MG63 (cell line): ENCODE measurements at places on chromosomes 4 and X. TPM values are rescaled to one million over a fixed set of nuclear protein-coding genes. Genes with fewer than 3 reads are reported as not detected.

DNA sequence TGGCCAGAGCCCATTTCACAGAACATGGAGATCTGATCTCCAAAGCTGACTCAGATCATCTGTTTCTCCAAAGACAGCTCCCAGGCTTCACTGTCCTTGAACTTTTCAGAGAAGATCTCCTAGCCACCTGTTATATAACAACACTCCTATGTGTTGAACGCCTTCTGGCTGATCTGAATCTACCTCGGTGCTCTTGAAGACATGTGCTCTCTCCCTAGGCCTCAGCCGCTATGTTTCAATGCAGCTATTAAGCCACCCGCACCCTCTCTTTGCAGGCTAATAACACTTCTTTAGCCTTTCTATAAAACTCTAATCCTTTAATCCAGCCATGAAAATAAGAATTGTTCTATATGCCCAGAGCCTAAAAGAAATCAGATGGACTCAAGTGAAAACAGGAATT is 34.9 kb downstream of the SEL1L3 start:
- no peak for DNase-seq

- no peak for DNase-seq
These were observed 22.9 kb downstream of the FAM184B start for GRCh38 chr4:17758485-17758884.

- DNase-seq, result no peak
These were observed 384.2 kb downstream of the TLL1 start for GRCh38 chr4:166257276-166257675.

- DNase-seq, result no peak
These were observed 101.1 kb downstream of the ADGRL3 start for GRCh38 chr4:61301271-61301670.

DNA sequence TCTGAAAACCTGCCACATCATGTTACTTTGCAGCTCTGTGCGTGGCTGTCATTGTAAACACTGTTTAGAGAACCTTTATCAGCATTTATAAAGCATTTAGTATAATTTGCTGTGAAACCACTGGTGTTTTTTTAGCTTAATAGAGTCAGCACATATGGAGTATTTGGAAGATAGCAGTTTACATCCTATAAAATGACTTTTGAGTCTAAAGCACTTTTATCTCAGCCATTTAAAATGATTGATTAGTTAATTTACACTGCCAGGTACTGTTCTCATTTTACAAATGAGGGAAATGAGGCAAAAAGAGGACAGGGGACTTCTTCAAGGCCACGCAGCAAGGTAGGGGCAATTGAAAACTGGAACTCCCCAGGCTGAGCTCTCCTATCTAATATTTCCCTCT is 181.7 kb downstream of the FRMPD4 start:
- no peak for DNase-seq

DNA sequence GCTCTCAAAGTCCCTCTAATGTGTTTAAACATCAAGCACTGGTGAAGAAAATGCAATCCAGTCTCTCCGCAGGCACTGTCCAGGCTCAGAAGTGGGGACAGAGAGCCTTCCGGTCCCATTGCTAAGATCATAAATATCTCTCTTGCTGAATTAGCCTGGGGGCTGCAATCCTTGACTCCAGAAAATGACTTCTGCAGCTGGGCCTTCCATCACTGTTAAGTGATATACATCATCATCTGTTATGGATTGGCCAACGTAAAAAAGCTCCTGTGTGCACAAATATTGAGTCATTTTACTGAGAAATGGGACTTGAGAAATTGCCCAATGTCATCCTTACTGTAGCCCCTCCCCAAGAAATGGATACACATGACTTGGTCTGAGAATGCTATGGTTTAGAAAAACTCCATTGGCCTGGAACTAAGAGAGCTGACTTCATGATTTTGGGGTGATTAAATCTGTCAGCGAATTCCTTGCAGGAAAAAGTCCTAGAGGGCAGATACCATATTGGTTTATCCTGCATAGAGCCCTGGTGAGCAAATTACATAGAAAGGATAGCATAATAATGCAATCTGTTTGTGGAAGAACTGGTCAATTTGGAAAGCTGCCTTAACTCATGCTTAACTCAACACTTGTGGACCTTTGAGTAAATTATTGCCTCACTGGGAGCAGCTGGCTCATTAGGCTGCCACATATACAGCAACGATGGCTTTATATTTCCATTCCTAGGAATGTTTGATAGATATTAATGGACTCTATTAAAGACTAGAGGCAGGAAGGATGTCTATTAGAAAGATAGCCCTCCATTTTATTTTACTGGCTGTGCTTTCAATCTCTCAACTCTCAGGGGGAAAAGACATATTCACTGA is 346.1 kb downstream of the GBA3 start:
- DNase-seq, result no peak

DNA sequence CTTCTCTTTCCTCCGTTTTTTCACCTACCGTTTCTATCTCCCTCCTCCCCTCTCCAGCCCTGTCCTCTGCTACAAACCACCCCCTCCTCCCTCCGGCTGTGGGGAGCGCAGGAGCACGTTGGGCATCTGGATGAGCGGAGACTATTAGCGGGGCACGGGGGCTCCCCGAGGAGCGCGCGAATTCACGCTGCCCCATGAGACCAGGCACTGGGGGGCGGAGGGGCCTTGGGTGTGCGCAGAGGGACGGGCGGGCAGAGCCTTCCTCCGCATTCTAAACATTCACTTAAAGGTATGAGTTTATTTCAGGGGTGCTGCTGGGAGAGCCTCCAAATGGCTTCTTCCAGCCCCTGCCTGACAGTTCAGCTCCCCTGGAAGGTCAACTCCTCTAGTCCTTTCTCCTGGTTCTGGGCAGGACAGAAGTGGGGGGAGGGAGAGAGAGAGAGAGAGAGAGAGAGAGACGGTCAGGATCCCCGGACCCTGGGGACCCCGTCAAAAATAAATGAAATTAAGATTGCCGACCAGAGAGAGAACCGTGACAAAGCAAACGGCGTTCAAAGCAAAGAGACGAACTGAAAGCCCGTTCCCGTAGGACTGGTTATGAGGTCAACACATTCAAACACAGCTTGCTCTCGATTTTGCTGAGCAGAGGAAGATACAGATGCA is 5.0 kb downstream of the SHOX start:
- no peak for DNase-seq

DNA sequence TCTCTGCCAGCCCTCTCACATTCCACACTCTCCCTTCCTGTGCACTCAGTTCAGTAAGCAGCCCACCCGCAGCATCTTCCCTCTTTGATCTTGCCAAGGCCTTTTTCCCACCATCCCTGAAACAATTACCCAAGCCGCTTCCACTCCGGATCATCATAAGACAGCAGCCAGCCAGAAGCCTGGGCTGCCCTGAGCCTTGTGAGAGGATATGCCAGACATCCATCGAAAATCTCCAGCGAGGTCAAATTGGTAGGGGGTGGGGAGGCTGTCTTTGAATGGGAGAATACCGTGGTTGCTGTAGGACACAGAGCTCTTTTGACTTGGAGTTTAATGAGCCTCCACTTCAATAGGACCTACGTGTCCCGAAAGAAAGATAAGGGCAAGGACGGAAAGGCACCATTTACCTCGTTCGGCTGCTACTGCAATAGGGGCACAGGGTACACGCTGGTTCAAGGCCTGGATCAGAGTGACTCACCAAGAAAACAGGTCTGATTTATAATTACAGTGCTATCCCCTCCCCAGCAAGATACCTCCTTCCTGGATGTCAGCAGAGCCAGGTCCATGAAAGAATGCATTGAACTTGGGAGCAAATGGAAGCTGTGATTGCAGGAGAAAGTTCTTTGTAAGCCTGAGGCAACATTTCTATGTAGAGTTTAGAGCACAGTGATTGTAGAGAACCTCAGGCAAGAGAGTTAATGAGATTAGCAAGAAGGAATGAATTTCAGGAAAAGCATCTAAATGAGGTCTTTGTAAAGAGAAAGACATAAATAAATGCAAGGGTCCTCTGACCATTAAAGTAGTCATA is 39.5 kb downstream of the AMOT start:
- DNase-seq, result no peak

GRCh38 chr4:72136429-72136828 is 104.6 kb downstream of the NPFFR2 start:
- no peak for DNase-seq

GRCh38 chr4:171162478-171162877 is 650.7 kb upstream of the GALNTL6 start:
- no peak for DNase-seq

DNA sequence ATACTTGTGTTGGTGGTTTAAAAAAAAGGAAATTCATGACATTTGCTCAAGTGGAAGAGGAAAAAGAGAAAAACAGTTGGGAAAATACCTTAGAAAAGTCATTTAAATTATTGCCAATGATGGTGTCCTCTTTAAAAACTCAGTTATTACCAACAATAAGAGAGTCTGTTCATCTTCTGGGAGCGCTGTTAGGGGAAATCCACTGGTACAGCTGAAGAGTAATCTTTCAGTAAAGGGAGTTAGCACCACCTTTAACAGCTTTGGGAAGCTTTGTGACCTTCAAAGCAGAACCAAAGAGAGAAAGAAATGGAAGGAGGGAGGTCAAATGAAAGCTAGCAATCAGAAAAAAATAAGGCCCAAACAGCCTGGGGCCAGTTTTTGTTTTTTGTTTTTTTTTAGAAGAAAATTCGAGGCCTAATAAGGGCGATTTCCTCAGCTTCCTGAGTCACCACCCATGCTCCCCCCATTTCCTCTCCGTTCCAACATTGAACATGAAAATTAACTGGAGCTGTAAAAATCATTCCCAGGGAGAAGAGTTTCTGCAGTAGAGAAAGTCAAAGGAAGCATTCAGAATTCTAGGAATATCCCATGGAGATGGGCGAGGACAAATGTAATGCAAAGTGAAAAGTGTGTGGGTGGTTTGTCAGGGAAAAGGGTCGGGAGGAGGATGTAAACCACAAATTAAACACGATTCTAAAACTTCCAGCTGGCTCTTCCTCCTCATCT is 115.1 kb downstream of the SH3KBP1 start:
- DNase-seq, result peak; percentile 18

- no peak for DNase-seq
These were observed 36.9 kb downstream of the PDLIM5 start for GRCh38 chr4:94488670-94489069.

DNA sequence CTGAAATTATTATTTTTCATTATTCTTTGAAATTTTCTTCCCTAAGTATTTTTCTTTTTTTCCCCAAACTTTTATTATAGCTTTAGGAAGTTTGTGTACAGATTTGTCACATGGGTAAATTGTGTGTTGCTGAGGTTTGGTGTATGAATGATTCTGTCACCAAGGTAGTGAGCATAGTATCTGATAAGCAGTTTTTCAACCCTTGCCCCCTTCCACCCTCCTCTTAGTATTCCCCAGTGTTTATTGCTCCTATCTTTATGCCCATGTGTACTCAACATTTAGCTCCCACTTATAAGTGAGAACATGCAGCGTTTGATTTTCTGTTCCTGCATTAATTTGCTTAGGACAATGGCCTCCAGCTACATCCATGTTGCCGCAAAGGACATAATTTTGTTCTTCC is 103.9 kb upstream of the MAGEB2 start:
- no peak for DNase-seq

Gene RIPPLY1
- total RNA-seq, result 2.4 TPM in 1 of 2 replicates, not detected in the other

Gene SFRP2
- 0.52 TPM in 1 of 2 replicates, not detected in the other for total RNA-seq

Gene PCYT1B
- 0.07 TPM in 1 of 2 replicates, not detected in the other for total RNA-seq

Gene BEND2
- not detected in 2 replicates for total RNA-seq
